Activated naive CD8-positive, alpha-beta T cell treated with anti-CD3 and anti-CD28 coated beads, Interleukin-2, amount 50 U/mL, for 16 hours (primary cell): ENCODE measurements at places on chromosomes 12 and 14.

DNA sequence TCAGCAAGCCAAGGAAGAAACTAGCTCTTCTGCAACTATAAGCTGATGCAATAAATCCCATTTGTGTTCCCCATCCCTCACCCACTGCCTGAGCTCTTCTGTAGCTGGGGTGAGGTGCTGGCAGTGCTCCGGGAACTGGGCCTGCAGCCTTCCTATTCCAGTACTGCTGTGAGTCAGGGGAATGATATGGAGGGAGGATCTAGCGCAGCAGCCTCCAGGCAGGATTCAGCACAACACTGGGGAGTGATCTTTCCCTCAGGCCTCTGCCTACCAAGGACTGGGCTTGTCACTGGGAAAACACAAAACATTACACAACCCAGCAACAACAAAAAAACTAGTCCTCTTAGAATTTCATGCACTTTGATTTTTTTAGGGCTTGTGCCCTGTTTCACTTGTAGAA is 58.7 kb downstream of the ST8SIA1 start:
- DNase-seq, result no peak

- DNase-seq, result no peak
Measured at GRCh38 chr12:91717804-91718203, 427.8 kb downstream of the BTG1 start.

GRCh38 chr12:128259556-128260070 is 7.4 kb upstream of the TMEM132C start:
- DNase-seq, result no peak

DNA sequence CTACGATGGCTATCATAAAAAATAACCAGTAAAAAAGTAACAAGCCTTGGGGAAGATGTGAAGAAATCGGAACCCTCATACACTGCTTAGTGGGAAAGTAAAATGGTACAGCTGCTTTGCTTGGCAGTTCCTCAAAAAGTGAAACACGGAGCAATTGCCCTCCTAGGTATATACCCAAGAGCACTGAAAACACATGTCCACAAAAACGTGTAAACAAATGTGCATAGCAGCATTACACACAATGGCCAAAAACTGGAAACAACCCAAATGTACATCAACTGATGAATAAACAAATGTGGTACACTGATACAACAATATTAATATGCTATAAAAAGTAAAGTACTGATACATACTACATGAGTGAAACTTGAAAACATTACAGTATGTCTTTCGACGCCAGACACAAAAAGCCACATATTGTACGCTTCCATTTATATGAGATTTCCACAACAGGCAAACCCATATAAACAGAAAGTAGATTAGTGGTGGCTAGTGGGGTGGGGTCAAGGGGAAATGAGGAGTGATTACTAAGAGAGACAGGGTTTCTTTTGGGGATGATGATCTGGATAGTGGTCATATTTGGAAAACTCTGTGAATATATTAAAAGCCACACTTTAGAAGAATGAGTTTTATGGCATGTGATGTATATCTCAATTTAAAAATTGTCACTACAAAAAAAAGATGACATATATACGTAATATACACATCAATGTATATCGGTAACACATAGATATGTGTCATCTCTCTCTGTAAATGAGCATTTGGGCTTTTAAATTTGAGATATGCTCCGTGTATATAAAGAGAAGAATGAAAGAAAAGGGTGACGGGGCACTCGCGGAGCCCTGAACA is 996 bp downstream of the SLC41A2 start:
- no peak for DNase-seq

DNA sequence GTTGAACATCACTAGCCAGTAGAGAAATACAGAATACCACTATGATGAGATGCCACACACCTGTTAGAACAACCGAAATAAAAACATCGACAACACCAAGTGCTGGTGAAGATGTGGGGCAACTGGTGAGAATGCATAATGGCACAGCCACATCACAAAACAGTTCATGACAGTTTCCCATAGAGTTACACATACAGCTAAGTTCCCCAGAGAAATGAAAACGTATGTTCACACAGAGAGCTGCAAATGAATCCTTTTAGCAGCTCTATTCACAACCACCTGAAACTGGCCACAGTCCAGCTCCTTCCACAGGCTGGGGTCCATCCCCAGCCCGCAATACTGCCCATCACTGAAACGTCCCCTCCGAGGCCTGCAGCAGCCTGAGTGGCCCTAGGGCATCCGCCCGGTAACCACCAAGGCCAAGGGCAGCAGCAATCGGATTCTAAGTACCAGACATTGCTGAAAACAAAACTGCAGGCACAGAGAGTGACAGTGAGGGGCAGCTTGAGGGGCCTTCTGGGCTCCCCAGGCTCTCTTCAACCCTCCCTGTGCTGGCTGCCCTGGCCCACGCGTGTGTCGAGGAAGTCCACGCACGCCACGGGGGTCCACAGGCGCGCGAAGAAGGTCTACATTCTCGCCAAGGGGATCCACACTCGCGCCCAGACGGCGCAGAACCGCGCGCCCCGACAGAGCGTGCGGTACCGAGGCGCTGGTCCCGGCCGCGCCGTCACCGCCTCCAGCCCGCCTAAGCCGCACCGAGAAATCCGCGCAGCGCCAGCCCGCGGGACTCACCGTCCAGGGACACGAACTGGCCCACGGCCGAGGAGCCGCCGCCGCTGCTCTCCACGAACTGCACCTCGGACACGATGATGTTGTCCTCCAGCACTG is 903 bp downstream of the BRF1 start:
- no peak for DNase-seq

DNA sequence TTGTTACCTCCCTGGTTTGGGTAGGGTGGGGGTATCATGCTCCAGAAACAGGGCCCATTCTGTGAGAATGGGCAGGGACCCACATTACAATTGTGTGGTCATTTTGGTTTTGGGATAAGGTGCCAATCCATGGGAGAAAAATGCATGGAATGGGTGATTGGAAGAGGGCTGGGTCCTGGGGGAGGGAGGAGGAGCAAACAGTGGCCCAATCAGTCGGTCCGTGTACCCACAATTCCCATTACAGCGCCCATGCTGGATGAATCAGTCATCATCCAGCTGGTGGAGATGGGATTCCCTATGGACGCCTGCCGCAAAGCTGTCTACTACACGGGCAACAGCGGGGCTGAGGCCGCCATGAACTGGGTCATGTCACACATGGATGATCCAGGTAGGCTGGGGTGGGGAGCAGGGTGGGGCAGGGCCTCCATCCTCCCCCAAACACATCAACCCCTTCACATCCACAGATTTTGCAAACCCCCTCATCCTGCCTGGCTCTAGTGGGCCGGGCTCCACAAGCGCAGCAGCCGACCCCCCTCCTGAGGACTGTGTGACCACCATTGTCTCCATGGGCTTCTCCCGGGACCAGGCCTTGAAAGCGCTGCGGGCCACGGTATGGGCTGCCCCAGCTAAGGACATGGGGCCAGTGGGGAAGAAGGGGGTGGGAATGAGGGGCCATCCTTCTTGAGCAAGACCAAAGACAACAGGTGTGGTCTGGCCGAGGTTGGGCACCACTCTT is 3.6 kb upstream of the TPI1 start:
- DNase-seq, result no peak

- DNase-seq, result no peak
Measured at GRCh38 chr14:94969766-94970165, 187.6 kb downstream of the DICER1 start.

- no peak for DNase-seq
Measured at GRCh38 chr14:22106700-22107697, 433.4 kb upstream of the OR4E1 start.

GRCh38 chr14:68349900-68350629 is 442.8 kb downstream of the ZFP36L1 start:
- DNase-seq, result no peak

DNA sequence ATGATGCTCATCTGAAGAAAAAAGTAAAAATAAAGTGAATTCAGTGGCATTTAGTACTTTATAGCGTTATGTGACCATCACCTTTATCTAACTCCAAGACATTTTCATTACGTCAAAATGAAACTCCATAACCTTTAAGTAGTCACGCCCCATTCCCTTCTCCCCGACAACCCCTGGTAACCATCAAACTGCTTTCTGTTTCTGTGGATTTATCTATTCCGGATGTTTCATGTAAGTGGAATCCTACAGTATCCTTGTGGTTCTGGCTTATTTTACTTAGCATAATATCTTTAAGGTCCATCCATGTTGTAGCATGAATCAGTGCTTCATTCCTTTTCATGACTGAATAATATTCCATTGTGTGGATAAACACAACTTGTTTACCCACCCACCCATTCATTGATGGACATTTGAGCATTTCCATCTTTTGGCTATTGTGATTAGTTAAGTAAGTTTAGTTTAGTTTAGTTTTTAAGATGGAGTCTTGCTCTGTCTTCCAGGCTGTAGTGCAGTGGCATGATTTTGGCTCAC is 18.5 kb upstream of the MAP1LC3B2 start:
- DNase-seq, result no peak
